ENCODE measurements at places on chromosomes 3 and 15.

DNA sequence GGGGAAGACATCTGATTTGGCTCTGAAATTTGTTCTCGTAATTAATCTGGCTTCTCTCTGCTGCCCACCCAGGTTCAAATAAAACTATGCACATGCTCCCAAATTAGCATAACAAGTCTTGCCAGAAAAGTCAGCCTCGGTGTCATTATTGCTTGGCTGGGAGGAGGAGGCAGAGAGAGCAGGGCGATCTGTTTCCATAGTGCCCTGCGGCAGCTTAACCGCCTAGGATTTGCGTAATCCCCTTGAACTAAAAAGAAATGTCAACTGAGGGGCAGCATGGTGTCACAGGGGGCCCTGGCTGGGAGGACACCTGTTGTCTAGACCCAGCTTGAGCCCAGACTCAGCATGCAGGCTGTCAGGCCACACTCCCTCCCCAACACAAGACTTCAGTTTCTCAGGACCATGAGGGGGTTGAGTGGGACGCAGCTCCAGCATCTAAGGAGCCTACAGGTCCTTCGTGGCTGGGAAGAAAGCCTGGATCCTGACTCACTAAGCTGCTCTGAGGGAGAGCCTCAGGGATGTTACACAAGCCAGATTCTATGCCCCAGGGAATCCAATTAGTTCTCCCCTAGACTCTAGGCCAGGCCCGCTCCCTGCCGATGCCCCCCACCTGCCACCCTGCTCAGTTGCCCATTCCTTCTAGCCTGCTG lies 17.3 kb downstream of the MRPS11 start:
- DNase-seq: no peak

DNA sequence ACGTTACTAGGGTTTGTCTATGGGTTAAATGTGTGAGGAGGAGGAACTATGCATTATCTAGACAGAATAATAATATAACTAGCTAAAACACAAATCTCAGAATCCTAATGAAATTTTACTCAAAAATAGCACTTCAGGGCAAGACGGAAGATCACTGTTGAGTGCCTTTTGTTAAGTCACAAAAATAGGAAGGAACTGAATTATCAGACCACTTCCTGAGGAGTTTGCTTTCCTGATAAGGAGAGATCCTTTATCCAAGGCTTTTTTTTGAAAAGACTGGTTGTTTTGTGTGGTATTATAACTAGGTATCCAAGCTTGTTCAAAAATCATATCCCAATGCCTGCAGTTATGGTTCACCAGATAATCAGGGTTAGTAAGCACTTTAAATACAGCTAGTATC lies 34.6 kb downstream of the NR2E3 start:
- no peak for DNase-seq

DNA sequence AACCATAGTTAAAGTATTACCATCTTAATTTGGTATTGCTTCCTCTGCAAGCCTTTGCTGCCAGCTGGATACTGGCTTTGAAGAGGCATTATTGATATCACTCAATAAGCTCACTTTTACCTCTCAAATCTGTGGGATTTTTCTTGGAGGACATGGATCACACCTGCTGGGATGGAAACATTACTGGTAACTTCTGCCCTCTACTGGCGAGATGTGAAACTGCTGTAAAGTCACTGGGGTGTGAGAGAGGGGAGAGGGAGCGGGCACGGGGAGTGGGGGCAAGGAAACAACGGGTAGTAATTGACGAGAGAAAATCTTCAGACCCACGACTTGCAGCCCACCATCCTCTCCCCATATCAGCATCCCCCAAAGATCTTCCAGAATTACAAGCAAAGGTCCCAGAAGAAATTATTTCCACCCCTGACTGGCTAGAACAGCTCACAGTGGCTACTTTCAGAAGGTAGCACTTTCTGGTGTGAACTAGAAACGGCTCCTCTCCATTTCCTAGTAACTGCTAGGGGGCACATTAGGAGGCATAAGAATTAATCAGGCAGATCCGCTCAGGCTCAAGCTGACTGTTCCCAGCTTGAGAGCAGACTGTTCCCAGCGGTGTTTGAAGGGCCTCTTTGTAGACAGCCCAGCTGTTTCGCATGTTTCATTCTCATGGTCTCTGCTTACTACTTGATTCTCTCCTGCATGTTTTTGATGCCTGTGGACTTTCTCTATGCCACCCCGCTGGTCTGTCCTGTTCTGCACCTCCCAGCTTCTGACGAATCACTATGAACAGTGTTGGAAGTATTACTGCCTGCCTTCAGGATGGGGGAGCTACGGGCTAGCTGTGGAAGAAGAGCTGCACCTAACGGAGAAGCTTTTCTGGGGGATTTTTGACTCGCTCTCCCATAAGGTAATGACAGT lies 230.4 kb upstream of the CHRM5 start:
- DNase-seq: no peak

- DNase-seq: no peak
Observed at GRCh38 chr3:150784747-150785125, 21.8 kb upstream of the SIAH2 start.

All from upper lobe of left lung (tissue), 6 donors.